ENCODE measurements at places on chromosomes 3 and 15. TPM values are rescaled to one million over a fixed set of nuclear protein-coding genes. Genes with fewer than 3 reads are reported as not detected.

GRCh38 chr3:133230195-133230594, 169.7 kb upstream of the BFSP2 start:
- no peak for DNase-seq

- DNase-seq, result no peak
Measured at GRCh38 chr15:61049934-61050333, 179.2 kb downstream of the RORA start.

DNA sequence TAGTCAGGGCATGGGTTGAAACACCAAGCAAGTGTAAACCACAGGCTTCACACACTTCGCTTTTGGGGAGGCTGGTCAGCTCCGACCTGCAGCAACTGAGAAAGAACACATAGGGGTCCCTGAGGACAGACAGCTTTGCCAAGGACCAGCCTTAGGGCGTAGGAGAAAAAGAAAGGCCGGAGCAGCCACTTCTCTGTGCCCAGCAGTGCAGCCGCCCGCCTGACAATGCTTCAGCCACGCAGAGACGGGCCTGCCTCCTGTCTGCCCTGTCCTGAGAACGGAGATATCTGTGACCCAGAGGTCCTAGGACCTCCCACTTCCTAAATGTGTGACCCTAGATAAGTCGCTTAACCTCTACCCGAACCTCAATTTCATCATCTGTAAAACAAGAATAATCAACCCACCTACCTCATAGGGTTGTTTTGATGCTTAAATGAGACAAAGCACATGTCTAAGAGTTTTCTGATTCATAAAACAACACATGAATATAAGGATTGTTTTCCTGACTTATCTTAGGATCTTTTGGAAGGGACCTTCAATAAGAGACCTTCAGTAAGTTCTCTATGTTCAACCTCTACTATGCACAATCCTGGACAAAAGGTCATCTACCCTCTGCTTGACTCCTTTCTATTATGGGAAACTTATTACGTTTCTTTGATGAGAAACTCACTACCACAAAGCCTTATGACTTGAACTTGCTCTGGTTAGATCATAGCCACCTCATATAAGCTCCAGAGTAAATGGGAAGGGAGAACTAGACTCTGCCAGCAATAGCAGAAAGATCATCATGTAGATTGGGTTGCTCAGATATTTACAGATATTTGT, 32.9 kb upstream of the RFTN1 start:
- no peak for DNase-seq

- no peak for DNase-seq
Measured at GRCh38 chr3:172256101-172256734, 192.0 kb downstream of the GHSR start.

The DUOX2 gene
- not detected for polyA plus RNA-seq

The OR5K2 gene
- polyA plus RNA-seq, result 0.35 TPM
